Tibial artery (tissue), 4 donors: ENCODE measurements at places on chromosomes 16 and 17.

DNA sequence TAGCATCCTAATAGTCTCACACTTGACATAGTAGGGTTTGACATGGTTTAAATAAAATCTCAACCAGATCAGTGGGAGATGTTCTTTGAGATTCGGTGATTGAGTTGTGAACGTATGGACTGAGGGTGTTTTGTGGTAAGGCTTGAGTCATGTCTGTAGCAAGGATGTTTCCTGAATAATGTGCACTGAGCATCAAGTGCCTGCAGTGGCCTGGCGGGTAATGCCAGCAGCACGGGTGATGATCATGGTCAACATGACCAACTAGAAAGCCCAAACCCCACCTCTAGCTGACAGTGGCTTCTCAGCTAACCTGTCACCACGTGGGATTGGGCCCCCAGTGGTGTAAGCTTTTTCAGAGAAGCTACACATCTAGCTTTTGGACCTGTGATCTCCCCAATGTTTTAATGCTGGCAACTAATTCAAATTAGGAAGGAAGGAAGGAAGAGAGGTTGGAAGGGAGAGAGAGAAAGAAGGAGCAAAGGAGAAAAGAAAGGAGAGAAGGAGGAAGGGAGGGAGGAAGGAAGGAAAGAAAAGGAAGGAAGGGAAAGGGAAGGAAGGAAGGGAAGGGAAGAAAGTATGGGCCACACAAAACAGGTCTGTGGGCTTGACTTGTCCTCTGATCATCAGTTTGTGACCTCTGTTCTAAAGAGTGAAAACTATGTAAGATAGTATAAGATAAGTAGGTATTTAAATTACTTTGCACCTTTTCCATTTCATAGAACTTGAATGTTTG, 55.4 kb downstream of the WWOX start:
- DNase-seq = no peak

DNA sequence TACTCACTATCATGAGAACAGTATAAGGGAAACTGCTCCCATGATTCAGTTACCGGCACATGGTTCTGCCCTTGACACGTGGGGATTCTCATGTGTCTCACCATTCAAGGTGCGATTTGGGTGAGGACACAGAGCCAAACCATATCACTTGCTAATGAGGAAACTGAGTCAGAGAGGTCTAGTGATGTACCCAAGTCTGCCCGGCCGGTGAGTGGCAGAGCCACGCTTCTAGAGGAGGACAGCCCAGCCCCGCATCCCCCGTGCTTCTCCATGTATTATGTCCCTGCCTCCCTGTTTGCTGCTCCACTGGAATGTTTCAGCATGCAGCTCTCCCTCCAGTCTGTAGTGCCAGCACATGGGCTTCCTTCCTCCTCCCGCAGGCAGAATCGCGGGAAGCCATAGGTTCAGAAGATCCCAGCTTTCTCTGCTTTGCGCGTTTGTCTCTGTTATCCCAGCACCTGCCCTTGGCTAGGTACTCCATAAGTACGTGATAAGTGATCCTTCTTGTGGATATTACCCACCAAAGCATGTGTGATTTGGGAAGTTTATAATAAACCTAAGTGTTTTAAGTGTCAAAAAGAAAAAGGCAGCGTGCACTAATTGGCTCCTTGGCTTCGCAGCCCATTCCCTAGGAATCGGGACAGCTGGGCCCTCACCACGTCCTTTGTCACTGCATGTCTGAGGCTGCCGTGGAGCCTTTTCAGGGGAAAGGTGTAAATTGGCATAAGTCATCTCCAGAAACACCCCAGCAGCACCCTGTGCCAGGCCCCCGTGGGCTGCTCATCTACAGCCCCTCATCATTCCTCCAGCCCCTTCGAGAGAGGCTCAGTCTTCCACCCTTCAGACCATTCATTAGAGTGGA, 103.8 kb downstream of the CLEC16A start:
- DNase-seq = no peak

DNA sequence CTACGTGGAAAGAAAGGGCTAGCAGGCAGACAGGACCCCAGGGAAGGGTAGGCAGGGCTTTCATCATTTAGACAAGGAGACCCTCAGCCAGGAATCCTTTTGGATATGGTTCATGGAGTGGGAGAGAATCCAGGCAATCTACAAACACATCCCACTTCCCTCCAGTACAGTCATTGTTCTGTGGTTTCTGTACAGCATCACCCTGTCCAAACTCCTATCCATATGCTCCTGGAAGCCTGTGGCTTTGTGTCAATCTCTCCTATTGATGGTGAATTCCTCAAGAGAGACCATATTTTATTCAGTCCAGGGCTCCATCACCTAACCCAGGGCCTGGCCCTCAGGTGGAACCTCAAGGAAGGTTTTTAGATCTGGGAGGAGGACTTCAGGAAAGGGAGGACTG, 99.2 kb downstream of the SPACA3 start:
- no peak for DNase-seq

DNA sequence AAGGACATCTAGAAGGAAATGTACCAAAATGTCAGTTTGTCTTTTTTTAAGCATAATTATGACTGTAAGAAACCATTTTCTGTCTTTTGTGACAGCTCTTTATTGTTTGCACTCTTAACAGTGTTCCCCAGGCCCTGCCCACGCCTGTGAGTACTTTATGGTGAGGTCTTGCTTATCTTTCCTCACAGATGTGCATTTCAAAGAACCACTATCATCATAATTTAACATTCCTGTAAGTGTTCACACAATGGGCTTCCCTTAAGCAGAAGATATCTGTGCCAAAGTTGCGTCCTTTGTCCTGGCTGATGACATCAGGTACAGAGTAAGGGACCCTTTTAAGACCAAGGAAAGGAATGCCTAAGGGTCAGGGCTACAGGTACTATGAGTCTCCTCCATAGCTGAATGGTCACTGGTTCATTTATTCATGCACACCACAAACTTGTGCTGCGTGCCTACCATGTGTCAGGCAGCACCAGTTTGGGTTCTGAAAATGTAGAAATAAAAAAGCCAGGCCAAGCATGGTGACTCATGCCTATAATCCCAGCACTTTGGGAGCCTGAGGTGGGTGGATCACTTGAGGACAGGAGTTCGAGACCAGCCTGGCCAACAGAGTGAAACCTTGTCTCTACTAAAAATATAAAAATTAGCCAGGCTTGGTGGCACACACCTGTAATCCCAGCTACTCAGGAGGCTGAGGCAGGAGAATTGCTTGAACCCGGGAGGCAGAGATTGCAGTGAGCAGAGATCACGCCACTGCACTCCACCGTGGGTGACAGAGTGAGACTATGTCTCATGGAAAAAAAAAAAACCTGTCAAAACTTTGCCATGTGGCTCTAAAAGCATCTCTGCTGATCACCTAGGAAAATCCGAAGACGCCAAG, 55.4 kb upstream of the NLK start:
- DNase-seq = no peak

DNA sequence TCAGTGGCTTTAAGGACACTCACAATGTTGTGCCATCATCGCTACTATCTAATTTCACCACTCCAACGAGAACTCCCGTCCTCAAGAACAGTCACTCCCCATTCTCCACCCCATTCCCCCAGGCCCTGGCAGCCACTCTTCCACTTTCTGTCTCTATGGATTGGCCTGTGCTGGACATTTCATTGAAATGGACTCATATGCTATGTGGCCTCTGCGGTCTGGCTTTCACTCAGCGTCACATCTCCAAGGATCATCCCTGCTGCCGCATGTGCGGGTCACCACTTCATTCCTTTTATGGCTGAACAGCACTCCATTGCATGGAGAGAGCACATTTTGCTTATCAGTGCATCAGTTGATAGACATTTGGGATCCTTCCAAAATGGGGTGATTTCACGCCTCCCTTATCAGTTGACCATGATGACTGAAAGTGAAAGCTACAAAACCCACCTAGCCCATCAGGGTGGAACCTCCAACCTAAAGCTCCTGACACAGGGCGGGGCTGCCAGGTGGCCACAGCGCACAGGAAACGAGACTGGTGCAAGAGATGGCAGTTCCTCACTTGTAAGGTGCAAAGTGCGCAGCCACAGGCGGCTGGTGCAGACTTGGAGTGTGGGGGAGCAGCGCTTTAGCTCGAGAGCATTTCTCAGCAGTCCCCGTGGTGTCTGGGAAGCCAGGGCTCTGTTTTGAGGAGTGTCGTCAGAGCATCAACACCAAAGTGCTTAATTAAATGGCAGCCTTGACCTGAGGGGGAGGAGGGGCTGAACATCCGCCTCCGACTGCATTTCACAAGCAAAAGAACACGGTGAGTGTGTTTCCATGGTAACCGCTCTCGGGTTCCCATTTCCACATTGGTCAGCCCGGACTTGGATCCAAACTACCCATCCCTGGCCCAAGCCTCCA, 23.8 kb downstream of the COTL1 start:
- DNase-seq = no peak

DNA sequence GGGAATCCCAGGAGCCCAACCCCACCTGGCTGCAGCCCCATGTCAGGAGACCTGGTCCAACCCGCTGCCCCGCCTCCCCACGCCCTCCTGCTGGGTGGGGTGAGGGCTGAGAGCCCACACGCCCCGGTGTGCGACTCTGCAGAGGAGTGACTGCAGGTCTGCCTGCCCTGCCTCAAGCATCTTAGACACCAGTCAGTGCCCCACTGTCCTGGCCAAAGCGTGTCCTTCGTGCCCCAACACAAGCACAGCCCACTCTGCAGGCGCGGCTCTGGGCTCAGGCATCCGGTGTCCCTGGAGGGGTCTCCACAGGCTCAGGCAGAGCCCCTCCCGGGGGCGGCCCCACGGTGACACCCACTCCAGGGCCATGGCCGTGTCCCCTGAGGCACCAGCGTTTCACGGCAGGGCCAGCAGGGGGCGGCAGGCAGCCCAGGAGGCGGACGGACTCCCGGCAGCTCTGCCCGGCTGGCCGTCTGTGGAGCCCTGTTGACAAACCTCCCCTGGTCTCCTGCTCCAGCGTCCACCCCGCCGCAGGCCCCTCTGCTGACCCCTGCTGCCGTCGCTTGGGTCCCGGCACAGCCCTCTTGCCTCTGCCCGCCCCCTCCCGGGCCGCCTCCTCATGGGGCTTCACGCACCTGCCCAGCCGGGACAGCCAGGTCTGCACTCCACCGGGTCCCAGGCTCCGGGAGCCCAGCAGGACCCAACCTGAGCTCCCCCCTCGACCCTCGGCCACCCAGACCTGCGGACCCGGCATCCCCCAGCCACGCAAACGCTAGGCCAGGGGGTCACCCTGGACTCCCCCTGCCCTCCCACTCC, 8.6 kb upstream of the UBE2I start:
- no peak for DNase-seq

DNA sequence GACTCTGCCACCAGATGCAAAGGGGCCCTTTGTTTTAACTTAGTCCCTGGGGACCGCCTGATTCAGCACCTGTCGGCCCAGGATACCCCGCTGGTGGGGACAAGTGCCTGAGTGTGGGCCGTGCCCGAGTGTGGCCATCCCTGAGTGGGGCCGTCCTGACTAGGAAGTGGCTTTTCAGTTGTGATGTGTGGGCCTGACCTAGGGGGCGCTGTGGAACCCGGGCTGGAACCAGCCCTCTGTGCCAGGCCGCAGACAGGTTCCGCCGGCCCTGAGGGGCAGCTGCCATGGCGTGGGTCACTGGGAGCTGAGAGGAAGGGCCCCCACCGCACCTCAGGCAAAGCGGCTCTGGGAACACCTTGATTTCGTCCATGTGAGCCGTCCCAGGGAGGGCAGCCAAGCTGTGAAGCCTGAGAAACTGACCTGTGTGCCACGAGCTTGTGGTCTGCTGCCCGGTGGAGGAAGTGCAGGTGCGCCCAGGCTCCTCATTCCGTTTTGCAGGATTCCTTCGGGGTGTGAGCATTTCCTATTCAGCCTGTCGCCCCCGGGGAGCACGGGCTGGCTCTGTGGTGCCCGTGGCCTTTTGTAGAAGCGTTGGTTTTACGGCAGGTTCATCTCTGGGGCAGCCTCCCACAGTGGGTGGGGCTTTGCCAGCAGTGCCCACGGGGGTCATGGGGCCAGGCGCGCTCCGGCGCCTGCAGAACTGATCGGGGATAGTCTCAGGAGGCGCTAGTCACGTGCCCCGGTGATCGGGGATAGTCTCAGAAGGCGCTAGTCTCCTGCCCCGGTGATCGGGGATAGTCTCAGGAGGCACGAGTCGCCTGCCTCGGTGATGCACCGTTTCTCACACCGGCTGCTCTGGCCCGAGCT, 5.3 kb downstream of the RPL13 start:
- no peak for DNase-seq

- DNase-seq = no peak
These were observed 10.0 kb downstream of the ZACN start for GRCh38 chr17:76088868-76089576.

GRCh38 chr17:57425903-57426880, 169.9 kb downstream of the MSI2 start:
- DNase-seq = no peak

DNA sequence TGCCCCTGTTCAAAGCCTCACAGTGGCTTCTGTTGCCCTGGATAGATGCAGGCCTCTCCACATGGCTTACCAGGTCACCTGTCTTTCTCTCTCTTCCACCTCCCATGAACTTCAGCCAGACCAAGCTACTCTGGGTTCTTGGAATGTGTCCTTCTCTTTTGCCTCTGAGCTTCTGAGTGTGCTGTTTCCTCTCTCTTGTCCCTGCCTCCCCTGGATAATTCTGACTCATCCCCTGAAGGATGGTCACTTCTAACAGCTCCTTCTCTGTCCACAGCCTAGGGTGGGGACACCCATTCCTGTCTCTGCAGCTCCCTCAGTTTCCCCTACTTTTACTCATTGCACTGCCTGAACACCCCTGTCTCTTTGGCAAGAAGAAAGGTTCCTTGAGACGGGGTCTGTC, 2.9 kb downstream of the GUCY2D start:
- DNase-seq = no peak

DNA sequence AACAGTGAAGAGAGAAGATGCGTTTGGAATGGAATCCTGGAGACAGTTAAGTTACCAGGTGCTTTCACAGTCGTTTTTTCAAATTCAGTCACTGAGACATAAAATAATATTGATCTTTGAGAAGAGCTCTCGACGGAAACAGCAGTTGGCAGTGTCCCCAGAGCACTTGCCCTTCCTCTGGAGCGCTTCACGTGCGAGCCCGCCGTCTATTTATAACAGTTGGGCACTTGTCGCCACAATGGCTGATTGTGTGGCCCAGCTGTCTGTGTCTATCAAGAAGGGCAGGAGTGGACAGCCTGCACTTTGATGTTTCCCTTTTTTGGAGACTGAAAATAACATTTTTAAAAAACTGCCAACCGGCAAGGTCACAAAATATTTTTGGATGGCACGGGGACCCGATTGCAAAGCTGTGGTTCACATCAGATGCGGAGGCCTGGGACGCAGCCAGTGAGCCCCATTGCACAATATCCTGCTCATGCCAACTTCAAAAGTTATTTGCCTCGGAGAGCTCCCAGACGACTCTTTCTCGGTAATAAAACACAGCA, 62.9 kb downstream of the ADCY9 start:
- peak; percentile 94 for DNase-seq

DNA sequence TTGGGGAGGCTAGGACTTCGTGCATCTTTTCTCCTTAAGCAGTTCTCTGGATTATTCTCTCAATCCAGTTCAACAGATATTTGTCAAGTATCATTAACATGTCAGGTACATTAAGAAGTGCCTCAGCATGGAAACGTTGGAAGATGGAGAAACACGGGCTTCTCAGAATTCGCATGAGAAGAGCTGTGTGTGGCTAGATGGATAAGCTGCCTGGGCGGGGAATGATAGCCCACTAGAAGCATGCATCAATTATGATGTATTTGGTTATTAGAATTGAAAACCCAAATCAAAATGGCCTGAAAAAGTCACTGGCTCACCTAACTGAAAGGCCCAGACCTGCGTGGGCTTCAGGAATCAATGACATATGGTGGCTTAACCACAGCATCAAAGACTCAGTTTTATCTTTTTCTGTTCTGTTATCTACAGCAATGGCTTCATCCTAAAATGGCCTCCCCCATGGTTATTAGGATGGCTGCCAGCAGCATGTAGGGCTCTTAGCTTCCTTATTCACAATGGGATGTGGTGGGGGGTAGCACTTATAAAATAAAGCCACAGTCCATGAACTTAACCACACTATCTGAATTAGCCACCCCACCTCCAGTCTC, 43.9 kb downstream of the MMD start:
- DNase-seq = no peak

- DNase-seq = no peak
These were observed 12.7 kb downstream of the COG1 start for GRCh38 chr17:73205459-73205961.
